CD4-positive, alpha-beta T cell treated with Interleukin-21 for 1 hour (primary cell): ENCODE measurements at places on chromosomes 12 and 14.

GRCh38 chr12:124939079-124939420, 24.6 kb upstream of the UBC start:
- DNase-seq = peak; percentile 77

- DNase-seq = no peak
Observed at GRCh38 chr12:94123127-94123526, 25.2 kb upstream of the PLXNC1 start.

DNA sequence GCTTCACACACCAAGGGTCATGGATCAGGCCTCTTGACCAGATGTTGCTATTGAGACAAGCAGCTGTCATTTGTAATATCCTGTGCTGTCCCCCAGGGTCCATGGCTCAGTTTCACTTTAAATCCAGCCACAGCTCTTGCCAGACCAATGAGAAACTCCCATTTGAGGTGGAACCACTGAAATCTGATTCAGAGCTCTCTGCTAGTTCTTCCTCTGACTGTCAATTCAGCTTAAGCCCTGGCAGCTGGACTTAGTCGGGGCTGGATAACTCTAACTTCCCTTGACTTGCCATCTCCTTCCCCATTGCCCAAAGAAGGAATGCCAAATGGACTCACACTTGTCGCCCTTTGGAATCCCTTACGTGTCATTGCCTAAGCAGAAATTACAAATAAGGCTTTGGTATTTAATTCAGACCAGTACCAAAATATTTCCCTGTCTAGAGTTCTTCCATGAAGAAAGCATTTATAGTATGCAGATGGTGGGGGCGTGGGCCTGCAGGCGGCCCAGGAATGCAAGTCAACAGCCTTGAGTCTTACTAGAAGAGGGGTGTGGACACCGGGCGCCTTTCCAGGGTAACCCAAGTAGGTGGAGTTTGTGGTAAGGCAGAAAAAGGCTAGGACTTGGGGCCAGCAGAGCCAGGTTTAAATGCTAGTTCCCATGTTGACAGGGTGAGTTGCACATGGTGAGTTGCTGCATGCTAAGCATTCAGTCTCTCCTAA, 96.9 kb upstream of the TMPO start:
- no peak for DNase-seq

DNA sequence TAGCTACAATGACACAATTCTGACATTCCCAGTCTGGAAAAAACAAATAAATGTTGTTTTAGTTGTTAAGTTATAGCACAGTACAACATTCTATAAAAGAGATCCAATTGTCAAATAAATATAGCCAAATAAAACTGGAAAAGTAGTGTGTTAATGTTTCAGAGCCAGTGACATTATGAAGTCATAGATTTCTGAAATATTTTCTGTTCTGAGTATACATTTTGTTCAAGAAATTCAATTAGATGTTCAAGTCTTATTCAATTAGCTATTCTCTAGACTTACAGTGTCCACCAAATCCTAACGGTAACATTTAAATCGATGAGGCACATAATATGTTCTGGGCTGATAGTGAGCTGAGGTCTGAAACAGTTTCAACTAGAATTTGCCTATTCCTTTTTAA, 196.1 kb upstream of the ABCD2 start:
- no peak for DNase-seq

- no peak for DNase-seq
Observed at GRCh38 chr14:95395098-95395737, 75.5 kb upstream of the CLMN start.

- no peak for DNase-seq
Observed at GRCh38 chr12:23008623-23009022, 383.7 kb downstream of the ETNK1 start.

DNA sequence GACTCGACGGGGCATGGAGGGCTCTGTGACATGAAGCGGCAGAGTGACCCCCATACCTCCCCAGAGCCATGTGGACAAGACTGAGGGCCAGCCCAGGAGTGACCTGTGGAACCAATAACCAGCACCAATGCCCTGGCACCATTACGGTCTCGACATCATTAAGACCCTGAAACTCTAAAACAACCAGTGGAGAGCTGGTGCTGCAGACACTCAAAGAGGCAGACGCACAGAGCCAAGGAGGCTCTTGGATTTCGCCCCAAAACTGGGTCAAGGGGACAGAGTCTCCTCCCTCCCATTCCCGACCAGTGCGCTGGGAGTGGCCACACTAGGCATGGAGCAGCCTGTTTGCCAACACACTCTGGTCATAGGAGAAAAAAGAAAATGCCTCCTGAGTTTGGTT, 41.6 kb upstream of the VASH1 start:
- no peak for DNase-seq
